ENCODE measurements at places on chromosomes 11 and 22.

GRCh38 chr11:40292721-40293508 is 1166.5 kb downstream of the LRRC4C start:
- no peak for DNase-seq

DNA sequence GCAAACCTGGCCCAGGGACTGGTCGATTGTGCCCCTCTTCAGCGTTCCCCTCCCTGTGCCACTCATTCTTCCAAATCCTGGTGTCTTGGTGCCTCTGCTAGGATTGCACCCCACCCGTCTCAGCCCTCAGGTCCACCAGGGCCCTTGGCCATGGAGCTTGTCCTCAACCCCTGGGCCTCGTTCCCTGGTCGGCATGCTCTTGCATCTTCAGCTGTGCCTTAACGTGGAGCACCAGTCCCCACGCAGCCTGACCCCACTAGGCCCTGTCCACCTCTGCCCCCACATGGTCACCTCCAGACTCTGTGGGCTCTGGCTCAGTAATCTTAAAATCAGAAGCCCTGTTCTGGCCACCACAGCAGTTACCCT is 61.1 kb downstream of the OSBP2 start:
- no peak for DNase-seq

GRCh38 chr11:121467471-121467870 is 14.7 kb upstream of the SORL1-AS1 start:
- DNase-seq = no peak

GRCh38 chr11:109867784-109868183 is 225.4 kb upstream of the ZC3H12C start:
- no peak for DNase-seq

- DNase-seq = no peak
These were observed 2.1 kb downstream of the LGALS1 start for GRCh38 chr22:37677493-37677974.

DNA sequence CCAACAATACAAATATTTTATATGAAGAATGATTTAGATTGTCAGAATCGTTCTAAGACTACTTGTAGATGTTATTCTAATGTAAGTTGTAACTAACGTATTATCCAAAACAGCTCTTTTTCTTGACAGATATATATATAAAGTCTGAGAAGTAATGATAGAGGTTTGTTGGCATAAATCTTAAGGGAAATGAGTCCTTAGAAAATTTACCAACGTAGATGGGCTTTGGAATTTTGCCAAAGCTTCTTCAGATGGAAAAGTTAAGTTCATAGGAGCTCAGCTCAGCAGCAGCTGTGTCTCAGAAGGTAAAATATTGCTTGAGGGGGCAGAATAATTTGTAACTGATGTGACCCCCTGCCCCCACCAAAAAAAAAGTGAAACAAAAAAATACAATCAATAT is 66.7 kb downstream of the BID start:
- no peak for DNase-seq
